ENCODE measurements at places on chromosomes 3 and 15.

GRCh38 chr3:53258600-53259426 is 3.0 kb upstream of the TKT start:
- no peak for DNase-seq
- no peak overlapping the region for H3K27ac ChIP-seq
- no peak overlapping the region for H3K4me3 ChIP-seq
- peaks cover 6% of the 10 kb centered on the region for H3K4me1 ChIP-seq
- no peaks in the 10 kb centered on the region for H3K27me3 ChIP-seq

- no peaks in the 10 kb centered on the region for H3K27me3 ChIP-seq
- peaks cover 20% of the 10 kb centered on the region for H3K4me1 ChIP-seq
- DNase-seq, result no peak
- H3K4me3 ChIP-seq, result no peak overlapping the region
- H3K27ac ChIP-seq, result no peak overlapping the region
- H3K36me3 ChIP-seq, result no peaks in the 10 kb centered on the region
Observed at GRCh38 chr3:149449799-149450198, 24.7 kb upstream of the TM4SF4 start.

GRCh38 chr3:102619361-102619760 is 184.5 kb downstream of the ZPLD1 start:
- H3K27ac ChIP-seq, result no peak overlapping the region
- no peaks in the 10 kb centered on the region for H3K4me1 ChIP-seq
- DNase-seq, result no peak
- no peak overlapping the region for H3K4me3 ChIP-seq
- no peaks in the 10 kb centered on the region for H3K36me3 ChIP-seq

DNA sequence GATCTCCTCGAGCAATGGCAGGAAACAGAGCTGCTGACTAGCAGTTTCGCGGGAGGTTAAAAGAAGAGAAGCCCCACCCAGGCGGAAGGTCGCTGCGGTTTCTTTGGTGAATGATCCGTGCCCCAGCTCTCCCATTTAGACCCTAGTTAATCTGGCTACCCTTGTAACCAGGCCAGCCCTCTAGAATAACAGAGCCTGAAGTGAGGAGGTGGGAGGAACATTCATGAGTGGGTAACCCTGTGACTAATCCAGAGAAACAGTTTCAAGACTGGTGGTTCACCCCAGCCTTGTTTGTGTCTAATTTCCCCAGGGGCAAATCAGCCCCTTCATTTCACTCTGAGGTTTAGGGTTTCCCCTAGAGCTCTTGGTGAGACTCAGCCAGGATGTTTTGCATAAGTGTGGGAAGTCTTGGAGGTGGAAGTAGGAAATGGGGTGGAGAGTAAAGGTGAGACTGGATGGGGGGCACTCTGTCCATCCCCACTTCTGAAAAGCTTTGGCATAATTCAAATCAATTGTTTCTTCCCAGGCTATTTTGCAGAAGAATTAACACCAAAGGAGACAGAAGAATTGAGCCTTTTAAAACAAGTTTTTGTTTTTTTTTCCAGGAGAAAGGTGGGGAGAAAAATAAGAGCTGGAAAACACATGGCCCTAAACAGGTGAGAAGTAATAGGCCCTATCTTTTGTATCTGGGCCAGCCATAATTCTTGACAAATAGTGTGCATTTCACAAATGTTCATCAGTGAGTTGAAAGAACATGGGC is 303.1 kb downstream of the RPLP1 start:
- DNase-seq, result peak; percentile 63
- H3K36me3 ChIP-seq, result no peaks in the 10 kb centered on the region
- no peak overlapping the region for H3K4me3 ChIP-seq

DNA sequence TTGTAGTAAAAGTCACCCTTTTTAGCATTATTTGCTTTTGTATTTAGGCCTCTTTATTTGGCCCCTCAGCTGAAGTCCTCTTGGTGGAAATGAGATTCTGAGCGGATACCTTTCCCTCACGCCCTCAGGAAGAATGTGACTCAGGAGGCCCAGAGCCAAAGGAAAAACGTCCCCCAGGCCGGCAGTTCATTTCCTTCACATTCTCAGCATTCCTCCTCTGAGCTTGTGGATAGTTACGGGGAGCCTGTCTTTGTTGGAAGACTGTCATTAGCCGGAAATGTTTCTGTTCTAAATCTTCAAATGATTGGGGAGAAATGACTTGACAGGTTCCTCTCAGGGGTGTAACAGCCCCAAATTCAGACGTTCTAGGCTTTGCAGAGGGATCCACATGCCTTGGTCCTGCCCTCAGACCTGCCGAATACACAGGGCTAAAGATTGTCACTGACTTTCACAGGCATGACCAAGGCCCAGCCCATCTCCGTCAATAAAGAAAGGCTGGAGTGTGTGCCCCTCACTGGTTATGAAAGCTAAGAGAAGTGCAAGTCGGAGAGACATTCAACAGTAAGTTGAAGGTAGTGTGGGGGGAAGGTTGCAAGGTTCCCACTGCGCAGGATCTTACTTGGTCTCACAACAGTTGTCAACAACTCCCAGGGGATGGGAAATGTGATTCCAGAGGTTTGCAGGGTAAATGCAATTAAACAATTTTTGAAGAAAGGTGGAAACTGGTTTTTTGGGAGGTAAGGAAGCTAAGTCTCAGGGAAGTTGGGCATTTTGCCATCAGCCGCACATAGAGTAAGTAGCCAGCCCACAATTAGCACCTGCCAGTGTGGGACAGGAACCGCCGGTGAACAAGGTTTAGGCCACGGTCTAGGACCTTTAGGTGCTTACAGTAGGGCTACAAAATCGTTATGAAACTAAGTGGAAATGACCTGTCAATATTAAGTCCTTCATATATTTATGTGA is 39.7 kb upstream of the MYZAP start:
- H3K27me3 ChIP-seq, result no peaks in the 10 kb centered on the region
- H3K36me3 ChIP-seq, result no peaks in the 10 kb centered on the region
- no peak for DNase-seq
- H3K4me1 ChIP-seq, result peaks cover 3% of the 10 kb centered on the region
- H3K4me3 ChIP-seq, result no peak overlapping the region
- no peak overlapping the region for H3K27ac ChIP-seq

DNA sequence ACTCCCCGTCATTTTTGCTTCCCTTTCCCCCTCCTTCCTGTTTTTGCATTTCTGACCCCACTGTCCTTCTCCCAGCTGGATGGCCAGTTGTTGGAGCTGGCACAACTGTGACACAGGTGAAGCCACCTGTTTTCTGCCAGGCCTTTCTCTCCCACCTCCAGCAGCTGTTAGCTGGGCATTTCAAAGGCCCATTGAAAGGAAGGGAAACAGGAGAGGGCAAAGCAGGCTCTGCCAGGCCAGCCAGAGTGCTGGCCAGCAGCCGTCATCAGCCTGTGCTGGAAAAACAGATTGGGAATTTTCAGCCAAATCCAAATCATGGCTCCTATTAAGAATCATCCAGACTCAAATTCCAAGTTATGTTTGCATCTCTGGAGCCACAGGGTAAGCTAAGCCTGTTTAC is 155.2 kb upstream of the C2CD4B start:
- no peaks in the 10 kb centered on the region for H3K36me3 ChIP-seq
- no peak for DNase-seq
- no peak overlapping the region for H3K27ac ChIP-seq
- no peaks in the 10 kb centered on the region for H3K4me1 ChIP-seq
- H3K27me3 ChIP-seq, result peaks cover 2% of the 10 kb centered on the region
- H3K4me3 ChIP-seq, result no peak overlapping the region

- H3K36me3 ChIP-seq, result no peaks in the 10 kb centered on the region
- H3K27ac ChIP-seq, result no peak overlapping the region
- no peaks in the 10 kb centered on the region for H3K4me1 ChIP-seq
- no peak for DNase-seq
- H3K4me3 ChIP-seq, result no peak overlapping the region
- H3K27me3 ChIP-seq, result no peaks in the 10 kb centered on the region
Observed at GRCh38 chr3:21795921-21796320, 44.9 kb upstream of the ZNF385D start.

DNA sequence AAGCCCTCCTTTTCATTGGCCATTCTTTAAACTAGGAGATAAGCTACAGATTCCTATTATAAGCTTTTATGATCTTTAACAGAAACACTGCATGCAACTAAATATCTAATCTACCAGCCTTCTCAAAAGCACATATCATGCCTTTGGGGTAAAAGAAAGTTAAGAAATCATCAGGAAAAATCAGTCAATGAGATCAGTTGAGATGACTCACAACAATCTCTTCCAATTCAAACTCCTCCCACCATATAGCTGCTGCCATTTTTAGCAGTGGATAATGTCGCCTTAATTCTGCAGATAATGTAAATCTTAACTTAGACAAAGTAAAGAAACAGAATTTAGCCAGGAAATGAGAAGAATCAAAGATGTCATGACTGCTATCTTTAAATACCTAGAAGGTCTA is 135.2 kb upstream of the BCL6 start:
- peak; percentile 1 for DNase-seq
- no peaks in the 10 kb centered on the region for H3K36me3 ChIP-seq
- peaks cover 3% of the 10 kb centered on the region for H3K4me1 ChIP-seq
- no peaks in the 10 kb centered on the region for H3K27me3 ChIP-seq
- H3K4me3 ChIP-seq, result no peak overlapping the region
- no peak overlapping the region for H3K27ac ChIP-seq

GRCh38 chr3:168977716-168978374 is 685.7 kb downstream of the MECOM start:
- H3K27me3 ChIP-seq, result no peaks in the 10 kb centered on the region
- no peaks in the 10 kb centered on the region for H3K4me1 ChIP-seq
- DNase-seq, result peak; percentile 88
- H3K36me3 ChIP-seq, result no peaks in the 10 kb centered on the region

GRCh38 chr15:22265970-22266369 is 185.6 kb downstream of the OR4M2 start:
- H3K36me3 ChIP-seq, result no peaks in the 10 kb centered on the region
- H3K27ac ChIP-seq, result no peak overlapping the region
- H3K4me3 ChIP-seq, result no peak overlapping the region
- H3K27me3 ChIP-seq, result no peaks in the 10 kb centered on the region

DNA sequence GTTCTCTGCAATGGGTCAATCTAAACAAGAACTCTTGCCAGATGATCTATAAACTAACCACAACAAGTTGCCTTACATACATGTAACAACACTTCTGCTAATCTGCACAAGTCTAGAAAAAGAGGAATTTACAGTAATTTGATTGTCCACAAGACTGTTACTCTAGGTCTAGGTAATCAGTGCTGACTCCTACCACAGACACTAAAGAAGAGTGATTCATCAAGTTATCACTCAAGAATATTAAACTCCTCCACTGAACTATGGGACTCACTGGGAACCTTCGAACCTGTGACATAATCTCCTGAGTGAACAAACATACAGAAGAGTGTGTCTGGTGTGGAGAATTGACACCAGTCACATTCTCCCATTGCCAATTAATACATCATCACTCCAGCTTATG is 138.3 kb downstream of the ANXA2 start:
- H3K4me1 ChIP-seq, result no peaks in the 10 kb centered on the region
- no peak overlapping the region for H3K27ac ChIP-seq
- H3K27me3 ChIP-seq, result peaks cover 3% of the 10 kb centered on the region
- no peaks in the 10 kb centered on the region for H3K36me3 ChIP-seq
- no peak overlapping the region for H3K4me3 ChIP-seq
- no peak for DNase-seq

- DNase-seq, result no peak
- H3K4me3 ChIP-seq, result no peak overlapping the region
- H3K27ac ChIP-seq, result no peak overlapping the region
Observed at GRCh38 chr15:40963201-40963600, 9.9 kb downstream of the CHAC1 start.

DNA sequence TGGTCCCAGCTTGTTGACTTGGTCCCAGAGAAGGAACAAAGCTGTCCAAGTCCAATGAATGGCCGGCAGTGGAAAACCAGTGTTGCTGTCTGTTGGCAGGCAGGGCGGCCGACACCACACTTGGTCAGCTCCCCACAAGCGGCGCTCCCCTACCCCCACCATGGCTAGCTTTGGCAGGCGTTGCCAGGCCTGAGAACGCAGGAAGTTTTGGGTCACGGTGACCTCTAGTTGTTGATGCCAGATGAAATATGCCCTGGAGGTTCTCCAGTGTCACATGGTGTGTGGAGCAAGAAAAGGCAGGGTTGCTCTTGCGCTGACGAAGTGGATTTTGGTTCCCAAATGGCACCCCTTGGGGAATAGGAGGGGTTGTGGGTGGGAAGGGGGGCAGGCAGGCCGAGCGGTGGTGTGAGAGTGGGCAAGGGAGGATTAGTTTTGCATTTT is 72.7 kb upstream of the TPRG1 start:
- no peak overlapping the region for H3K27ac ChIP-seq
- no peaks in the 10 kb centered on the region for H3K4me1 ChIP-seq
- peak; percentile 51 for DNase-seq
- no peaks in the 10 kb centered on the region for H3K27me3 ChIP-seq
- no peak overlapping the region for H3K4me3 ChIP-seq

GRCh38 chr3:185527364-185527763 is 25.0 kb downstream of the LIPH start:
- no peak for DNase-seq
- no peak overlapping the region for H3K27ac ChIP-seq
- no peaks in the 10 kb centered on the region for H3K27me3 ChIP-seq
- no peak overlapping the region for H3K4me3 ChIP-seq
- H3K36me3 ChIP-seq, result no peaks in the 10 kb centered on the region
- no peaks in the 10 kb centered on the region for H3K4me1 ChIP-seq

- no peaks in the 10 kb centered on the region for H3K27me3 ChIP-seq
- H3K4me1 ChIP-seq, result no peaks in the 10 kb centered on the region
- no peak overlapping the region for H3K4me3 ChIP-seq
Observed at GRCh38 chr3:149736175-149736952, 15.9 kb downstream of the COMMD2 start.

- no peak for DNase-seq
- no peak overlapping the region for H3K27ac ChIP-seq
- H3K4me1 ChIP-seq, result no peaks in the 10 kb centered on the region
- no peaks in the 10 kb centered on the region for H3K36me3 ChIP-seq
- H3K4me3 ChIP-seq, result no peak overlapping the region
Observed at GRCh38 chr15:87200149-87200548, 1056.4 kb downstream of the NTRK3 start.

GRCh38 chr3:46974421-46975171 is 1.9 kb downstream of the CCDC12 start:
- H3K4me3 ChIP-seq, result no peak overlapping the region
- H3K4me1 ChIP-seq, result peaks cover 9% of the 10 kb centered on the region
- H3K27me3 ChIP-seq, result no peaks in the 10 kb centered on the region
- no peak for DNase-seq
- no peak overlapping the region for H3K27ac ChIP-seq

DNA sequence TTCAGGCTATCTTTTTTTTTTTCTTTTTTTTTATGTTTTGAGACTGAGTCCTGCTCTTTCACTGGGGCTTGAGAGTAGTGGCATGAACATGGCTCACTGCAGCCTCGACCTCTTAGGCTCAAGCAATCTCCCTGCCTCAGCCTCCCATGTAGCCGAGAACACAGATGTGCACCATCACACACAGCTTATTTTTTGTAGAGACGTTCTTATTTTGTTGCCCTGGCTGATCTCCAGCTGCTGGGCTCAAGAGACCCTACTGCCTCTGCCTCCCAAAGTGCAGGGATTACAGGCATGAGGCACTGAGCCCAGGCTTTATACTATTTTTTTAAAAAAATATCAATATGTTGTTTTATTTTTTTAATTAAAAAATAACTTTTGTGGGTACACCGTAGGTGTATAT is 467.3 kb downstream of the CADM2 start:
- no peak overlapping the region for H3K4me3 ChIP-seq
- H3K27me3 ChIP-seq, result no peaks in the 10 kb centered on the region
- no peak overlapping the region for H3K27ac ChIP-seq
- no peaks in the 10 kb centered on the region for H3K4me1 ChIP-seq
- H3K36me3 ChIP-seq, result no peaks in the 10 kb centered on the region
